Mucosa of gallbladder (tissue), 1 donor: ENCODE measurements at places on chromosomes 7 and 10.

DNA sequence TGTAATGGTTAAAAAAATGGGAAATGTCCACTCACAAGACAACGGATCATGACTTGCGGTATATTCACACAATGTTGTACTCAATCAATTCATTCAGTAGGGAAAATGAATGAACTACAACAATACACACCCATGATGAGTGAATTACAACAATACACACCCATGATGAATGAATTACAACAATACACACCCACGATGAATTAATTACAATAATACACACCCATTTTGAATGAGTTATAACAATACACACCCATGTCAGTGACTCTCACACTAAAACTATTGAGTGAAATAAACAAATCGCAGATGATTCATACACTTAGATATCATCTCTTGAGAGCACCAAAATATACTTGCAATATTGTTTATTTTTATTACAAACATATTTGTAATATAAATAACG lies 174.6 kb downstream of the FRMD4A start:
- no peak for DNase-seq

DNA sequence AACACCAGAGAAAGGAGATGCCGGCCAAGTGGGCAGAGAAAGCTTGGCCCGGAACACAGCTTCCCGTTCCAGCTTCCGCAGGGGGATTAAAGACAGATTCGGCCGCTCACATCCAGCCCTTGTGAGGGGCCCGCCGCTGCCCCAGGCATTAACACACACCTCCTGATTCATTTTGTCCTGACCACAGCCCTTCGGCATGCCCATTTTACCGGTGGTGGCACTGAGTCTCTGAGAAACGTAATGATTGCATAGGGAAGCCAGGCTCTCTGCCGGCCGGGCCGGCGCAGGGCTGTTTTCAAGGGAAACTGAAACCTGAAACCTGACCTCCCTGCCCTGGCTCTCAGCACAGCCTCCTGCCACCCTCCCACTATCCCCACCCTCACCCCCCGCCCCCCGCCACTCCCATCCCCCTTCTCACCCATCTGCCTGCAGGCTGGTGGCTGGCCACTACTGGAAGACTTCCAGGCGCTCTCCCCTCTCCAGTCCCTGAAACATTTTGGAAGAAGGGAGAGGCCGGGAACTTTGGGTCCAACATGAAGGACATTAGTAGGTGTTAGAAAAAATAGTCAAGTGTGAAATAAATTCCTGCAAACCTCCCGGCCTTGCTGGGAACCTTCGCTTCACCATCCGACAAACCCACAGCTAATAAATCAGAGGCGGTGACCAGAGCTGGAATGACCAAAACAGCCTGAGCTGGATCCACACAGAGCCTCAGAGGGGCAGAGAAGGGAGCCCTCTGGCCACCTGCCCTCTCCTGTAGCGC lies 83.5 kb upstream of the CUX1 start:
- DNase-seq, result peak; percentile 28

DNA sequence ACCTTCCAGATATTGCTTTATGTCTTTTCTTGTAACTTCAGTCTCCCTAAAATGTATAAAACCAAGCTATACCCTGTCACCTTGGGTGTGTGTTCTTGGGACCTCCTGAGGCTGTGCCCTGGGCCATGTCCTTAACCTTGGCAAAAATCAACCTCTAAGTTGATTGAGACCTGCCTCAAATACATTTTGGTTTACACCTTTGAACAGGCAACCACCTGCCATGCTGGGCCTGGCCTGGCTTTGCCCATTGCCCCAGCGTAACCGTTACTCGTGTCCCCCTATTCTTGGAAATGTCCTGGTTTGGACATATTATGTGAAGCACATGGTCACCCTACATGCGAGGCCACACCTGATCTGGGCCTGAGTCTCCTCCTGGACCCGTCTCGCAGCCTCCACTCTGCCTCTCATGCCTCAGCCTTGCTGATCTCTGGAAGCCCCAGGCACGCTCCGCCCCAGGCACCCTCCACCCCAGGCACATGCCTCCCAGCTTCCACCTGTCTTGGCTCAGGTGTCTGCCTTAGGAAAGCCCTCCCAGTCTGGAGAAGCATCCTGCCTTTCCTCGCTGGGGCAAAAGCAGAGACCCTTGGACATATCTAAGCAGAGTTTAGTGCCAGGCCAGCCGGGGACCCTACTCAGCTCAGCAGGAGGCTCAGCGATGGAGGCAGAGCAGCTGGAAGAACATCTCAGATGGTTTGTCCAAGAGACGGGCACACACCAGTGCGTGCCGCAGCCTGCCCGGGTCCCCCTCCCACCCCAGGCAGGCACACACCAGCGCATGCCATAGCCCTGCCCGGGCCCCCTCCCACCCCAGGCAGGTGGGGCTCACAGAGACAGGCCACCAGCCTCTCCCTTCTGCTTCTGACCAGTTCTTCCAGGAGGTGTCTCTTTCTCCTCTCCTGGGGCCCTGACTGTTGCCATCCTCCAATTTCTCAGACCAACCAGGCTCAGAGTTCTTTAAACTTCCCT lies 4.0 kb upstream of the VIPR2 start:
- DNase-seq, result no peak

DNA sequence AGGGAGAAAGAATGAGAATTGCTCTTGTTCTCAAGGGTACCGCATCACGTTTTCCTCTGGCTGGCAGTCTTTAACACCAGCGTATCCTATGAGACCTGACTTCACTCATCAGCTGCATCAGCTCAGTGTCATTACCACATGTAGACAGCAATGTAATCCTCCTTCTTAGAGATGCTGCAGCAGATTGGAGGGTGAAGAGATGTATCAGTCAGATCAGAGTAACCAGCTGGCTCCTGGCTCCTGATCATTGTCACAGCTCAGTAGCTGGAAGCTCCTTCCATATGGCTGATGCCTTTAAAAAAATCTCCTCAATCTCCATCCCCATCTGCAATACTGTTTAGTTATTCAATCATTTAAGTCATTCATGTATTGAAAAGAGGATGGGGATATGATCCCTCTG lies 39.7 kb upstream of the EPHB6 start:
- no peak for DNase-seq
